ENCODE measurements at places on chromosomes 6 and 20. TPM values are rescaled to one million over a fixed set of nuclear protein-coding genes. Genes with fewer than 3 reads are reported as not detected.
A peak's percentile ranks its signal among the peaks of the same experiment; 100 is the strongest.

GRCh38 chr6:167294651-167295494 is 3.8 kb downstream of the UNC93A start:
- no peak for DNase-seq

- DNase-seq: no peak
Observed at GRCh38 chr20:17992224-17992637, 23.4 kb downstream of the MGME1 start.

EGFL8 gene
- 45.0 TPM for total RNA-seq

BMP6 gene
- 0.61 TPM for total RNA-seq

- no peak for DNase-seq
Observed at GRCh38 chr20:21583486-21584168, 69.8 kb upstream of the NKX2-2 start.

GRCh38 chr20:17276101-17276500 is 49.3 kb downstream of the PCSK2 start:
- DNase-seq: no peak

DNA sequence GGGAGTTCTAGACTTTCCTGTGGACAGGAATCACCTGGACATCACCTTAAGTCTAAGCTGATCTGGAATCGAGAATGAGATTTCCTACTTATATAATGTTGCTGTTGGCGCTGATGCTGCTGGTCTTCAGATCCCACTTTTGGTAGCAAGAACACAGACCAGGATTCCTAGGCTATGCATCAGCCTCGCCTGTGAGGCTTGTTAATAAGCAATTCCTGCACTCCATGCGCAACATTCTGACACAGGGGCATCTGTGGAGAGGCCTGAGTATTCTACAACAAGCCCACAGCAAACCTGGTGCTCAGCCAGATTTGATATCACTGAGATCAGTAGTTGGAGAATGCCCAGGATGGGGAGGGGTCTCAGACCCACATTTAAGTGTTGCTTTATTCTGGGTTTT is 52.0 kb upstream of the TRIM26 start:
- DNase-seq: no peak

DNA sequence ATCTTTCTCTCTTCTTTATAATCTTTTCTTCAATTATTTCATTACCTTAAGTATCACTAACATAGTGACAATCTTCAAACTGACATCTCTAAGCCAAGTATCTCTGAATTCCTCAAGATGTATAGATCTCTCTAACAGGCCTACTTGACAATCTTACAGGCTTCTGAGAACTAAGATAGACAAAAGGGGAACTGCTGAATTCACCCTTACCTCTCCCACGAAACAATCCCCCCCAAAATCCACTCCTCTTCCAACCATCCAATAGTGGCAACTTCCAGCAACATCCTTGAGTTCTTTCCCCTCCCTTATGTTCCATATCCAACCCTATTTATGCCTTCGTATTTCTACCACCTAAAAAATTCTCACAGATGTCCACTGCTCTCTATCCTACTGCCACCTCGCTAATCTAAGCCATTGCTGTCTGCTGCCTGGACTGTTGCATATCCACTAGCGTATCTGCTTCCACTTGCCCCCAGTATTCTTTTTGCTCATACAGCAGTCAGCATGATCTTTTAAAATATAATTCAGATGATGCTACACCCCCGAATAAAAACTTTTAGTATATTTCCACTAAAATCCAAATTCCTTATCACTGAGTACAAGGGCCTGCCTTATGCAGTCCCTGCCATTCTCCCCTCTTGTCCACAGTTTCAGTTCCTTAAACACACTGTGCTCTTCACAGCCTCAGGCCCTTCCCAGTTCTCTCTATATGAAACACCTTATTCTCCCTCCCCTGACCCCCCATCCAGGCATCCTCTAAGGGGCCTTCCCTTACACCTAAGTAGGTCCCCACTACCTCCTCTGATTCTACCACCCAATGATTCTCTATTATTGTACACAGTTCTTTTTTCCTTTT is 8.0 kb downstream of the REPS1 start:
- DNase-seq: no peak

TXLNB gene
- not detected for total RNA-seq

DNA sequence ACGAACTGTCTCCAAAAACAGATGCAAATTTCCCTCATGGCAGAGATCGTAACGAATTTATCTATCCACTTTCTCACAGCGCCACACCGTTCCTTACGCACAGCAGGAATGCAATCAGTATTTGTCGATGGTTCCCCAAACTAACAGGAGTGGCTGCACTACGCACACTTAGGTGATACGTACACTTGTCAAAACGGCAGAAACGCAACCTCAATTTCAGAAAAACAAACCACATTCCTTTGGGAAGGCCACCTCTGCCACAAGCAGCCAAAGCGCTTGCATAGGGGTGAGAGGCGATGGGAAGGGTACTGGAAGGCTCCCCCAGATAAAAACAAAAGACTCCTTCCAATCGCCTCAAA is 638 bp downstream of the MDN1 start:
- no peak for DNase-seq

DNA sequence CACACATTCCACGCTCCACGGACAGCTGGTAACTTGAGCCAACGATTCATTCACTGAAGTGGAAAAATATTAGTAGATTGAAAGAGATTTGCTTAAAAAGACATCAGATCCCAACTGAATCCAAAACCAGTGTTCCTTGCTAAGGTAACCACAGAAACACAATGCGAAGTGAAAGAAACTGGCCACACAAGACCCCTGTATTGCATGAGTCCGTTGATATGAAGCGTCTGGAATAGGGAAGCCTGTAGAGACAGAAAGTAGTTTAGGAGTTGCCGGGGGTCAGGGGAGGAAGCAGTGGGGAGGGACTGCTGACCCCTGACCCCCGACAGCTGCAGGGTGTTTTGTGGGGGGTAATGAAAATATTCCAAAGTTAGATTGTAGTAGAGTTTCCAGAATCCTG is 10.0 kb downstream of the PCK1 start:
- no peak for DNase-seq

DNA sequence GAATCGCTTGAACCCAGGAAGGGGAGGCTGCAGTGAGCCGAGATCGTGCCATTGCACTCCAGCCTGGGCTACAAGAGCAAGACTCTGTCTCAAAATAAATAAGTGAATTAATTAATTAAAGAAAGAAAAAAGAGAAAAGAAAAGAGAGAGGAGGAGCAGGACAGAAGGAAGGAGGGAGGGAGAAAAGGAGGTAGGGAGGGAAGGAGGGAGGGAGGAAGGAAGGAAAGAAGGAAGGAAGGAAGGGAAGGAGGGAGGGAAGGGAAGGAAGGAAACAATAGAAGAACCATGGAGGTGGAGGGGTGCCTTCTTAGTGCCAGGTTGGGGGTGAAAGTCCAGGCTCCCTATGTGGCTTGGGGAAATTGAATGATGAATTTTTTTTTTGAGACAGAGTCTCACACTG is 6.5 kb upstream of the AHCY start:
- no peak for DNase-seq

GRCh38 chr20:53824779-53825178 is 231.1 kb upstream of the ZNF217 start:
- DNase-seq: no peak

DNA sequence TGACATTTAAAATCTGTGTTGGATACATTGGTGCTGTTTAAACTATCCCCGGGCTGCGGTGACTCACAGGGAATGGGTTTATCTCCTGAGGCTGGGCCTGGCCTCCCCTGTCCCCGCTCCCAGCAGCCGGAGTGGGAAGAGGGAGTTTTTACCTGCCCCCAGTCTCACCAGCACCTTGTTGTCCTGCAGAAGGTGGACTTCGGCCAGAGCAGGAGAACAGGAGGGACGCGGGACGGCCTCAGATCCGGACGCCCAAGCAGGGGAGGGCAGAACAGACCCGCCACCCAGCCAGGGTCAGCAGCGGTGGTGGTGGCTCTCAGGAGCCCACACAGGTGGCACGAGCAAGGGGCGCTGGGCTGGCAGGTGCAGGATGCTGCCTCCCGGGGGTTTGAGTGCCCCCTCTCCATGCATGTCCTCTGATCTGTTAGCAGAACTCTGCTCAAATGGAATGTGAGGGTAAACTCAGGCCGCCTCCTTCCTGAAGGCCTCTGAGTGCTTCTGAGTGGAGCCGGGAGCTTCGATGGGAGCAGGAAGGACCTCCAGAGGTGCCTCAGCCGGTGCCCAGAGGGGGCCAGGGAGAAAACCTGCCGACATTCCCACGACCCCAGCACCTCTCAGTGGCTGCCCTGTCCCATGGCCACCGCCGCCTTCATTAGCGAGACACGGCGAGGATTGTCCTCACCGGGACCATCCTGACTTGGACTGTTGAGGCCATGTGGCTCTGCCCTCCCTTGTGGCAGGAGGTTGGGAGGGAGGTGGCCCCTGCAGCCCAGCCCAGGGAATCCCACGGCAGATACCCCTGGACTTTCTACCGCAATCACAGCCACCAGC is 43.4 kb upstream of the MRGBP start:
- DNase-seq: peak; percentile 75

GRCh38 chr6:43254138-43254817 is 11.0 kb downstream of the TTBK1 start:
- no peak for DNase-seq

RTEL1 gene
- 51.1 TPM for total RNA-seq

LBP gene
- not detected for total RNA-seq

DNA sequence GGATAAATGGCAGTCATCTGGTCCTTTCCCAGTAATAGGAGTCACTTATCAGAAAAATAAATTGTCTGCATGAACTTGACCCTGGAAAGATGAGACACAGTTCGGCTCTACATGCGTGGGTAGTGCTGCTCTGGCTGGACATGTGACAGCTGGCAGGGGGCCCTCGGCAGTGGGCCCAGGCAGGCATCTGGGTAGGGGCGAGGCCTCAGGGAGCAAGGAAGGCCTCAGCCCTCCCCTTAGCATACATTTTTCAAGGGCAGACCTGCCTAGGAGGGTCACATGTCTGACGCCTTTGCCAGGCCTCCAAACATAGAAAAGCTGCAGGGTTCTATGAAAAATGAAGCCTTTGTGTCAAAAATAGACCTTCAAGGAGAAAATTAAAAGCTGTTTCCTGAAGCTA is 12.8 kb upstream of the ILRUN start:
- DNase-seq: no peak

GRCh38 chr6:79967178-79967577 is 19.8 kb upstream of the ELOVL4 start:
- DNase-seq: no peak

- no peak for DNase-seq
Observed at GRCh38 chr6:64186592-64186991, 551.0 kb downstream of the PHF3 start.

DNA sequence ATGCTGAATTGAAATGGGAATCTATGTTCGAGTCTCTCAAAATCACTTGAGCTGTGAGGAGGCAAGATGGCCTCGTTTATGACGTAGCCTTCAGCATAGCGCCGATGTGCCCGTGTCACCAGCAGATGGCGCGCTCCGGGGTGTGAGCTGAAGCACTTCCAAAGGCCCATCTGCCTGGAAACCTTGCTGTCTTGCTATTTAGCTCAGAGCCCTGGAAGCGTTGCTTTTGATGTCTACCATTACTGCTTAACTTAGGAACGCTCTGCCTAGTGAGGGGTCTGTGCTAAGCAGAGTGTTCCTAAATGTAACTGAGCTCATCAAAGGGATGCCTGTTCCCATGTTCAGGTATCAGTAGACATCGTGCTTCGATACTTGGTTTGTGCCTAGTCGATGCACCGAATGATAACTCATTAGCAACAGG is 67.7 kb downstream of the SYCP2L start:
- peak; percentile 78 for DNase-seq

DNA sequence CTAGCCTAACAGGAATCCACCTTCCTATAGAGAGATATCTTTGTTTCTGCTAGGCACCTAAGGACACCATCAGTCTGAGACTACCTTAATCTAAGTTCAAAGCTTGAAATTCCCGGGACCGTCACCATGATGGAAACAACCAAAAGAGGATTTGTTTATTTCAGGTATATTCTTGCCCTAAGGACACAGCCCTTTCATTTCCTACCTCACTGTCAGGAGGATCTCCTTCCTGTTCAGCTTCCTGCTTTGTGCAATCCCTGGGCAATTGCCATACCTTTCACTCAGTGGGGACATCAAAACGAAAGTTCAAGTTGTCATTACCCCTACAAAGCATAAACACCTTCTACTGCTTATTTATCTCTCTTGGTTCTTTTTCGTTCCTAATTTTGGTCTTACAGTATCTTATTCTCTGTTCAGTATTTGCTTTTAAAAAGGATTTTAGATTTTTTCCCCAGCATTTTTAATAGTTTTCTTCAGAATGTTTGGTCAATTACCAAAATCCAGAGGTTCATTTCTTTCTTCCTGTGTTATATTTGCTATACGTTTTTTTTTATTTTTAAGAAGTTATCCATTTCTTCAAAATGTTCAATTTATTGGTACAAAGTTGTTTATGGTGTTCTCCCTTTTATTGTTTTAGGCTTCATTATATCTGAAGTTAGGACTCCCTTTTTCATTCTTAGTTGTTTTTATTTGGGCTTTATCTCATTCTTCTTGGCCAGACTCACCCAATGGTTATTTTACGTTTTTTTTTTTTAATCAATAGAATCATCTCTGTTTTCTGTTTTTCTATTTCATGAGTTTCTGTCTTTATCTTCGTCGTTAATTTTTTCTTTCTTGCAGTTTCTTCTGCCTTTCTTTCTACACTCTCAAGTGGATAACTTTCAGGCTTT is 13.0 kb upstream of the TBPL1 start:
- DNase-seq: no peak

SIRPA gene
- total RNA-seq: 31.6 TPM

- peak; percentile 74 for DNase-seq
Observed at GRCh38 chr20:63495741-63496595, 2.9 kb downstream of the EEF1A2 start.

- DNase-seq: no peak
Observed at GRCh38 chr20:46743088-46743487, 33.6 kb downstream of the SLC2A10 start.

- no peak for DNase-seq
Observed at GRCh38 chr20:41877911-41878310, 259.7 kb upstream of the CHD6 start.

GRCh38 chr6:139640448-139640847 is 266.0 kb upstream of the CITED2 start:
- no peak for DNase-seq

SNX21 gene
- total RNA-seq: 14.1 TPM

DNA sequence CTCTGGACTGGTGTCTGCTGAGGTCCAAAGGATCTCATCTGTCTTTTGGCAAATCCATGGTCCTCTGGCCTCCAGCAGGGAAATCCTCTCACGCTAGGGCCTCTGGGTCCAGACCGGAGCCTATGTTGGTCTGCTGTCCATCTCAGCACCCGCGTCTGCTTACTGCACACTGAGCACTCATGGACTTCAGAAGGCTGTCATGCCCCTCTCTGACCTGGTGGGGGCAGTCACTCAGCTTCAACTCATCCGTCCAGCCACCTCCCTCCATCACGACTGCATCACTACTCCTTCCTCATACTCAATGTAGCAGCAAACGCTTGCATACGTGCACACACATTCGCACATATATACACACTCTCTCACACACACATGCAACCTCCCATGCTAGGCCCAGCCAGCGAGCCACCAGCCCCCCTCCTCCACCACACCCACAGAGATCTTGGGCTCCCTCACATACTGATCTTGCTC is 33.3 kb downstream of the GABRR2 start:
- DNase-seq: no peak

GRCh38 chr6:116572162-116572561 is 858 bp downstream of the RWDD1 start:
- DNase-seq: no peak

All from Caco-2 (cell line).